D341Med (cell line): ENCODE measurements at places on chromosomes 2 and 18.
A peak's percentile ranks its signal among the peaks of the same experiment; 100 is the strongest.

DNA sequence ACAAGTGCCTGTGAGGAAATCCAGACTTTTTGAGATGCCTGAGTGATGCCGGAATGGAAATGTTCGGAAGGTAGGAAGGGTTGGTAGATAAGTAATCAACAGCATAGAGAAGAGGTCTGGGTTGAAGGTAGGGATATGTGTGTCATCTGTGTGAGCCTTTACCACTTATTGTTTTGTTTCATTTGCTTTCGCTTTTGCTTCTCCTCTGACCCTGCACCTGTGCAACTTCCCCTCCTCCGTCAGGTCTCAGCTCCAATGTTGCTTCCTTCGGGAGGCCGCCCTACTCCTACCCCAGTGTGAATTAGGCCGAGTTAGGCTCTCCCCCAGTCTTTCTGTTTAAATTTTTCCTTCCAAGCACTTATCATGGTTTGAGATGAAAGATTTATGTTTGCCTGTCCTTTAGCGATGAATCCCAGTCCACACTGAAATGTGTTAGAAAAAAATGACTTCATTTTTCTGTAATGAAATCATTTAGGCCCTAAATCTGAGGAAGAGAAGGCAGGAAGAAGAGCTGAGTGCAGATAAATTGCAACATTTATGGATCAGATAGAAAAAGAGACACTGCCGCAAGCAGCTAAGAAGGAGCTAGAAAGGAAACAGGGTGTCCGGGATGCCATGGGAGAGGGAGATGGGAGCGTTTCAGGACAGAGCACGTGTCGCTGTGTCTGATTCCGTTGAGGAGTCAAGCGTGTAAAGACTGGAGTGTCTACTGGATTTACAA is 139.6 kb upstream of the PELI1 start:
- no peak for DNase-seq

- DNase-seq = no peak
Observed at GRCh38 chr2:44772669-44773378, 168.7 kb upstream of the SIX3 start.

GRCh38 chr2:86336675-86337243 is 667 bp downstream of the REEP1 start:
- DNase-seq = peak; percentile 44

- no peak for DNase-seq
Observed at GRCh38 chr2:214574084-214574781, 163.4 kb downstream of the VWC2L start.

- no peak for DNase-seq
Observed at GRCh38 chr18:36009214-36009613, 36.7 kb downstream of the RMP24 start.

DNA sequence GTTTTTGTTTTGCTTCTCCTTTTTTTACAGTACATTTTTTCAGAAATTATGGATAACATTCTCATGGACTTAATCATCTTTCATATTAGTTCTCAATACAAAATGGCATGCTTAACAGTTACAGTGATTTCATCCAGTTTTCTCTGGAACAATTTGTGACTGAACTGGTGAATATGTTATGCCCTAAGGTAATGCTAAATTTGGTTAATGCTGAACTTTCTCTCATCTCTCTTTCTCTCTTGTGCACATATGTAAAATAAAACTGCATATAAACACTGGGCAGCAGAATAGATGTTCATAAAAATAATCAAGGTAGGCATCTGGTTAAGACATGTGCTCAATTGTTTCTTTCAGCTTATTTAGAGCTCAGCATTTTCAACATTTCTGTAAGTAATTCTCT is 196.3 kb upstream of the TMEFF2 start:
- no peak for DNase-seq

- peak; percentile 62 for DNase-seq
Observed at GRCh38 chr2:235541016-235541415, 47.2 kb downstream of the AGAP1 start.
